Spleen (tissue), 13 donors: ENCODE measurements at places on chromosomes 11 and 22.

GRCh38 chr11:87030458-87031054, 7.2 kb upstream of the TMEM135 start:
- no peak for DNase-seq

- DNase-seq, result no peak
Measured at GRCh38 chr11:59523541-59523940, 12.2 kb downstream of the OR4D9 start.

DNA sequence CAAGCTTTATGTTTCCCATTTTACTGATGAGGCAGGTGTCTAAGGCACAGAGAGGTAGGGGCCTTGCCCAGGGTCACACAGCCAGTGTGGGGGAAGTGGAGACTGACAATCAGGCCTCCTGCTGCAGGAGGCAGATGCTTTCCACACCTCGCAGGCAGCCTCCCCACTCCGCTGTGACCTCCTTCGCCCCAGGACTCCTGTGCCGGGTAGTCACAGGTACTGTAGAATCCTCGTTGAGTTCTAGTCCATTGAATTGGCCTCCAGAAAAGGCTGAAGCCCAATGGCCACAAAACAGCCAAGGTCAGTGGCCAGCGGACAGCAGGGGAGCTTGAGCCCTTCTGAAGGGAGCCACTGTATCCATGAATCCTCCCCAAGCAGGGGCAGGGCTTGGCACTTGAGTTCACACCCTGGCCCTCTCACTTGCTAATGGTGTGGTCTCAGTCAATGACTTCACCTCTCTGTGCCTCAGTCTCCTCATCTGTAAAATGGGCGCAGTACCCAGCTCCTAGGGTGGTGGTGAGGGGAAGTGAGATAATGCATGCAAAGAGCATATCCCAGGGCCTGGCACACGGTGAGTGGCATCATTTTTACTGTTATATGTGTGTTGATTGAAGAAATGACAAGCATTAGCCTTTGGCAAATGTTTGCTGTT, 1.1 kb upstream of the FXYD2 start:
- DNase-seq, result peak; percentile 48

- DNase-seq, result no peak
Measured at GRCh38 chr11:129728581-129728980, 87.1 kb upstream of the TMEM45B start.

- DNase-seq, result peak; percentile 95
Measured at GRCh38 chr11:575313-575995, 816 bp upstream of the PHRF1 start.

GRCh38 chr11:36605221-36606216, 7.5 kb upstream of the RAG2 start:
- no peak for DNase-seq

GRCh38 chr11:12989428-12990161, 19.5 kb upstream of the RASSF10 start:
- DNase-seq, result no peak

GRCh38 chr11:73916435-73916834, 34.4 kb upstream of the DNAJB13 start:
- no peak for DNase-seq

DNA sequence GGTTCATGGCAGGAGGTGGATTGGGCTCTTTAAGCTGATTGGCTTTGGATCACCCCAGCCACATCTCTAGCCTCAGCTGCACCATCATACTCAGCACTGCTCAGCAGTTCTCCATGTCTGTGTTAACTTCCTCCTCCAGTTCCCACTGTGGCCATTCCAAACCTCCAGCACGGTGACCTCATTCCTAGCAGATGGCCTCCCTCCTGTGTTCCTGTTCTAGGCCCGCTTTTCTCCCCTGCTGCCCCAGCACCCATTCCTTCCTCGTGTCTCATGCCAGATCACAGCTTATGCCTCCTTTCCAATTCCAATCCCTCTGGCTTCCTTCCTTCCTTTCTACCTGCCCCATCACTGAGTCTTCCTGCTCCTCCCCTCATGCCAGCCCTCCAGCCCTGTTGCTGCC, 96.1 kb downstream of the MICAL2 start:
- no peak for DNase-seq

DNA sequence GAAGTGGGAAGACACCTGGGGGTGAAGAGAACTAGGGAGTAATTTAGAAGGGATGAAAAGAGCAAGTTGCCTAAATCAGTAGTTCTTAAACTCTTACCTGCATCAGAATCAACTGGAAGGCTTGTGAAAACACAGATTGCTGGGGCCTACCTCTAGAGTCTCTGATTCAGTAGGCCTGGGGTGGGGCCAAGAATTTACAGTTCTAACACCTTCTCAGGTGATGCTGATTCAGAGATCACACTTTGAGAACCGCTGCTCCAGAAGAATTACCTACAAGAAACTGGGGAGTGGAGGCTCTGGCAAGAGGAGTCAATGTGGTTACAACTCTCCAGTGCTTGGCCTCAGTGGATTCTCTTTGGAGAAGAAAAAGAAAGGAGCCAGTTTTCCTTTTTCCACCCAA, 128.7 kb downstream of the C11orf58 start:
- no peak for DNase-seq

DNA sequence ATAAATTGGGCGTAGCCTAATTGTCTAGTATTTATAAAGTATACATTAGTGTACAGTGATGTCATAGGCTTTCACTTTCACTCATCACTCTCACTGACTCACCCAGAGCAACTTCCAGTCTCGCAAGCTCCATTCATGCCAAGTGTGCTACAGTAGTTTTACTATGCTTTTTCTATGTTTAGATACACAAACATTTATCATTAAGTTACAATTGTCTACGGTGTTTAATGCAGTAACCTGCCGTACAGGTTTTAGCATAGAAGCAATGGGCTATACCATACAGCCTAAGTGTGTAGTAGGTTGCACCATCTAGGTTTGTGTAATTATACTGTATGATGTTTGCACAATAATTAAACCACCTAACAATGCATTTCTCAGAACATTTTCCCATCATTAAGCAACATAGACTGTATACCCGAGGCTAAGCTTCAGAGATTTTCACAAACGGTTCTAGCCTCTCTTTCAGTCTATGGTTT, 17.5 kb downstream of the OR9G1 start:
- no peak for DNase-seq

DNA sequence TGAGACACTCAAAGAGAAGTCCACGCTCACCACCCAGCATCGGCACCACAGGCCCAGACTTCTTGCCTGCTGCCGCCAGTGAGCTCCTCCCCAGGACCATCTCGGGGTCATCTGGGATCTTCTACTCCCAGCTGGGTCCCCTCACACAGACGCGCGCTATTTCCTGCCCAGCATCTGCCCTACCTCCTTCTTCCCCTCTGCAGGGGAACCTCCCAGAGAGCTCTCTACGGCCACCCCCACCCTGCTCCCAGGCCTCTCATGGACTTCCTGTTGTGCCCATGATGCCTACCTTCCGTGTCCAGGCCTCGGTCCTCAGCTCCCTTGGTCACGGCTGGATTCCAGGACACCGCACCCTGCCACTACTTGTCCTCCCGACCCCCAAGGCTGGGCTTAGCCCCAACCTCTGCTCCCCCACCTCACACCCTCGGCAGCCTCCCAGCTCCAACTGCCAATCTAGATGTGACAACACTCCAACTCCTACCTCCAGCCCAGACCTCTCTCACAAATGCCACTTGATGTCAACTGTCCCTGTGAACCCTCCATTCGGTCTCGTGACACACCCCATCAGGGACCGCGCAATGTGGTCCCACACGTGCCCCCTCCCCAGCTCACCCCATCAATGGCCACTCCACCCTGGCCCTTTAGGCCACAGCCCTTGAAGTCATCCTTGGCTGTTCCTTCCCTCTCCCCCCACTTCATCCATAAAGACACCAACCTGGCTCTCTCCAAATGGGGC, 45.3 kb downstream of the SGSM3 start:
- peak; percentile 89 for DNase-seq

DNA sequence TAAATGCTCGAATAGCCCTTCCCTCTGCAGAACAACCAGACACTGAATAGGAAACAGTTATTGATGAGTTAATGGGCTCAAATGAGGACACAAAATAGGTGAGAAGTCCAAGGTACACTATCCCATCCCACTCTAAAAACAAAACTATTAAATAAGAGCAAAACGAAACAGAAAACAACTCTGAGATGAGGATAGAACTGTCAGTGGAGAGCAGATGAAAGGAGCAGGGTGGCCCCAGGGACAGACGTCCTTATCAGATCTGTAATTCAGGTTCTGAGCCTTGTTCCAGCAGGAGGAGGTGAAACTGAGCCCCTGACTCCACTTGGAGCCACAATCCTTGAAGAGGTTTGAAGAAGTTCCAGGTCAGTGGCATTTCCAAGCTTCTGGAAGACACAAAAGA, 8.5 kb upstream of the SNX19 start:
- DNase-seq, result no peak

DNA sequence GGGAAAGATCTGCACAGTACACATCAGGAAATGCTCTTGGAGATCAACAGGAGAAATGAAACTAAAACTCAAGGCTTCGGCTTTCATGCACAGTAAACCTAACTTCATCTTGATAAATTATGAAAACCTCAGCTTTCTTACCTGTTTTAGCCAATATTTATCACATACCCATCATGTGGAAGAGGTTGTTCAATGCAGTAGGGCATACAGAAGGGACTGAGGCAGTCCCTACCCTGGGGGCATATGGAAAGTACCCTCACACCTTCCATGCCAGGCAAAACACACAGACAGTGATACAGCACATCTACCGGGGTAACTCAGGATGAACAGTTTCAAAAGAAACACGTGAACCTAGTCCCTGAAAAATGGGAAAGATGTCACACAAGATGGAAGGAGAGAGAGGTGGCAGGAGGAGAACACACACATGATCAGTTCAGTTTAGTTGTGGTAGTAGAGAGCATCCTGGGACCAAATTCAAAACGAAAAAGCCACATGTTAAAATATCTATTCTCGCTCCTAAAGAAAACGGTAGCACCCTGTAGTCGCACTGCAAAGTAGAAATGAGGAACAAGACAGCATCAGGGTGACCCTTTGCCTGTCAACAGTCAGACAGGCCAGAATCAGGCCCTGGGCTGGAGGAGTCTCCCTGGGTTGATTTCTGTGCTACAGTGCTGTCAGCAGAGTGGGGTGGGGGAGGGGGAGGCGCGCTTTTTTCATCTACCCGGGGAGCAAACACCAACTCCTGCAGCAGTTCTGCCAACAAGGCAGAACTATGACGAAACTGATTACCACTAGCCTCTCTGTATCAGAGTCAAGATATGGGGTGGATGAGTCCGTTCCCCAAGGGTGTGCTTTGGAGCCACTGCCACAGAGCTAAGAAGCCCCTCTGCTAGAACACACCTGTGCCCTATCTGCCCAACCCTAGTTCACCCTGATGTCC, 1.3 kb downstream of the HIRA start:
- no peak for DNase-seq

GRCh38 chr11:130677486-130678153, 229.2 kb downstream of the ADAMTS15 start:
- no peak for DNase-seq

- no peak for DNase-seq
Measured at GRCh38 chr22:42595434-42595833, 19.2 kb downstream of the POLDIP3 start.

DNA sequence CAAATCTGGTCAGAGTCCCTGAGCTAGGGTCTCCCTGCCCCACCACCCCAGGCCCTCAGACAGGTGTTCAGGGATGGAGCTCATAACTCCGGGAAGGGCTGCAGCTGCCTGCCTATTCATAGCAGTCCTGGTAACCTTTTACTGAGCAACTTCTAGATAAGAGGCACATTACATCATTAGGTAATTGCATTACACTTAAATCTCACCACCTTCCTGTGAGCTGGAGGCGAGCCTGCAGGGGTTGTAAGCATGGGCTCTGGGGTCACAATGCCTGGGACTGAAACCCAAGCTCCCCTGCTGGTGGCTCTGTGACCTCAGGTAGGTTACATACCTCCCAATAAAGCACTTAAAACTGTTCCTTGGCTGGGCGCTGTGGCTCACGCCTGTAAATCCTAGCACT, 22.5 kb downstream of the TP53I11 start:
- no peak for DNase-seq

DNA sequence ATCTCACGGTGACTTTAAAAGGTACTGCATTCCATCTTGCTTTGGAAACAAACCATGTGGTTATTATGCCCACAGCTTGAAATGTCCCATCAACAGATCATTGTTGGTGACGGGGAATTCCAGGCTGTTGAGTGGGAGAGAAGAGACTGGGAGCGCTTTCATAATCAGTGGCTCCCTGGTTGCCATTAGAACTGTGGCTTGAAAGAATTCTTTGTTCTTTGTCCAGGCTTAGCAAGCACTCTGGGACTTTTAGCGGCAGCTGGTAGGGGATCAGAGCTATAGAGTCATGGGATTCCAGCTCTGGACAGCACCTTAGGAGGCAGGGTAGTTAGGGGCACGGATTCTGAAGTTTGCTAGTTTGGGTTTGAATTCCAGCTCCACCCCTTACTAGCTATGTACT, 22.0 kb downstream of the MMP20 start:
- DNase-seq, result no peak

GRCh38 chr22:46918197-46918596, 155.7 kb downstream of the TBC1D22A start:
- no peak for DNase-seq

DNA sequence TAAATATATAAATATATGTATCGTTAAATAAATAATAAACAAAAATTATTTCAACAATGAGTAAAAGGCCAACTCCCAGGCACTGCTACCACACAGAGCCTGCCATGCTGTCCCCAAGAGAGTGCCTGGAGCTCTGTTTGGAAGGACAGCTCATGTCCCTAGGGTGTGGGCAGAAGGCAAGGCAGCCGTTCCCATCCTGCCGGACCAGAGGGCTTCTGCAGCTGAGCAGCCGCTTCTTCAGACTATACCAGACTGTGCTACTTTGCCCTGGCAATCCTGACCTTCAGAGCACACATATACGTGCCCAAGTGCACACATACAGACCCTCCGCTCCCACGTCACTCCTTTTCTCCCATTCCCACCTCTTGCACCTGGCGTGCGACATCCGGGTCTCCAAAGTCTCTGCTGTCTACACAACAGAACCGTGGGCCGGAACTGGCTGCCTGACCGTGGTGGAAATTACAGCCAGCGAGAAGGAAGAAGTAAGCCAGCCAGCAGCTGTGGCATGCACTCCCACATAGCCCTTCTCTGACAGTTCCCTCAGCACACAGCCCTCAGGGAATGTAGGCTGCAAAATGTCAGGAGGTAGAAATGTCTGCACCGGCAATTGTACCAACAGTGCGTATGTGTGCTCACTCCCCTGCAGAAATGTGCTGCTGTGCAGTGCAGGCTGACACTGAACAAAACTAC, 24.0 kb downstream of the PAX6 start:
- DNase-seq, result no peak

GRCh38 chr11:57324154-57324885, 432 bp downstream of the TNKS1BP1 start:
- DNase-seq, result peak; percentile 89
